GM23338 (cell line): ENCODE measurements at places on chromosomes 1 and 21.

- DNase-seq, result no peak
- 0 out of 2 replicates have a peak, but pooled peaks cover 3% of the 10 kb centered on the region for H3K4me1 ChIP-seq
- no peak overlapping the region for H3K27ac ChIP-seq
- H3K4me3 ChIP-seq, result peak overlapping the region; percentile 85; the same call in 1 of the 2 replicates
These were observed 803 bp upstream of the RHBG start for GRCh38 chr1:156368157-156368658.

- no peak overlapping the region for H3K27ac ChIP-seq
- peaks cover 30% of the 10 kb centered on the region for H3K4me1 ChIP-seq
- H3K4me3 ChIP-seq, result no peak overlapping the region
- H3K36me3 ChIP-seq, result no peaks in the 10 kb centered on the region
These were observed 369.7 kb downstream of the RRAGC start for GRCh38 chr1:38489844-38490270.

DNA sequence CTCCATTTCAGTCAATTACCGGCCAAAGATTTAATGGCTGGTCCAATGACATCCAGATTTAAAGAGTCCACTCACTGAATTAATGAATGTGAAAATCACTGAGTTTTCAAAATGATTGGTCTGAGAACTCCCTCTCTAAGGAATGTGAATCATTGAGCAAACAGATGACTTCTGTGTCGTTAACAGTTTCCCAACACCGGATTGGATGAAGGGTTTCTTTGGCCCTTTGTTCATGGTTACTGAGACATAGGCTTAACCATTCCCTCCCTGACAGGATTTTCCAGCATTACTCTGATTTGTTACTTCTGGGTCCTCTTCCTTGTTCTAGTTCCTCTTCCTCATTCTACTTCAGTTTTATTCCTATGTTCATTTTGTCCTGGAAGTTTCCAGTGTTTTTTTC lies 1.5 kb upstream of the CLDN17 start:
- H3K27me3 ChIP-seq, result no peaks in the 10 kb centered on the region
- no peak for DNase-seq

DNA sequence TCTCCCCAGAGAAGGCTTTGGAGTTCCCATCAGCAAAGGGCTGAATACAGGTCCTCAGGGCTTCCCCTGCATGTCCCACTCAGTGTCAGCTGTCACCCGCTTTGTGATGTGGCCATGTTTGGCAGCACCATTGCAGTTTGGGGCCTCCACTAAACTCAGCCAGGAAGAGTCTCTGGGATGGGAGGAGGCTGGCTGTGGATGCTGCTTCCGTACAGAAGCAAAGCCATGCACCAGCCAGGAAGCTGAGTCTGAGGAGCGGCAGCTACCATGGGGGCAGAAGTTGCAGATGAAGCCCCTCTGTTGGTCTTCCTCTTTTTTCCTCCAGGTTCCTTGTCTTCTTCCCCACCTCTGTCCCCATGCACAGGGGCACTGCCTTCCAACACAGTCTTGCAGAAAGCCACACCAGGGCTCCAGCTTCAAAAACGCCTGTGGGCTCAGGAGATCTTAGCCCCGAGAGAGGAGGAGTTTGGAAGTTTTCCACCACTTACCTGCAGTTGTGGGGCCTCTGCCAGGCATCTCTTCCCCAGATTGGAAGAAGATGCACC lies 416.8 kb downstream of the NPHP4 start:
- peak; percentile 1 for DNase-seq
- no peaks in the 10 kb centered on the region for H3K27me3 ChIP-seq
- H3K4me3 ChIP-seq, result no peak overlapping the region
- peaks cover 4% of the 10 kb centered on the region; the same call in 1 of the 2 replicates for H3K36me3 ChIP-seq

GRCh38 chr1:242228991-242229390 lies 230.1 kb upstream of the MAP1LC3C start:
- no peaks in the 10 kb centered on the region for H3K27me3 ChIP-seq
- no peak for DNase-seq
- H3K36me3 ChIP-seq, result no peaks in the 10 kb centered on the region
- no peak overlapping the region for H3K27ac ChIP-seq
- H3K4me1 ChIP-seq, result peaks cover 9% of the 10 kb centered on the region
- no peak overlapping the region for H3K4me3 ChIP-seq

GRCh38 chr1:203835476-203835875 lies 25.9 kb upstream of the SNRPE start:
- H3K27ac ChIP-seq, result no peak overlapping the region
- H3K36me3 ChIP-seq, result peaks cover 78% of the 10 kb centered on the region
- no peak for DNase-seq
- no peaks in the 10 kb centered on the region for H3K4me1 ChIP-seq
- no peaks in the 10 kb centered on the region for H3K27me3 ChIP-seq

DNA sequence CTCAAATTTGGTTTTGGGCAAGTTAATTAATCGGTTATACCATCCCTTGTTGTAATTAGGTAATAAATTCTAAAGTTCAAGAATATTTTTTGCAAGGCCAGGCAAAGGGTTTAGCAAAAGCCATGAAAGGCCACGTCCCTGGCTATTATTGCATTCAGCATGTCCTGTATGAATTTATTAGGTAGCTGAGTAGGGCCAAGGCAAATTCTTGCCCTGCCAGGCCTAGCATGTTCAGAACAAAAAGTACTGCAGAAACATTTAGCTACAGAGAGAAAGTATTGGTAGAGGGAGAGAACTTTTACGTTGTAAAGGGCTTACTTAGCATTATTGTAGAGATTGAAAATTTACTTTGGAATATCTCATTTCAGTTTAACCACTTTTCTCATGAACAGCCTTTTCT lies 94.4 kb downstream of the PATJ start:
- H3K4me3 ChIP-seq, result no peak overlapping the region
- DNase-seq, result no peak
- no peak overlapping the region for H3K27ac ChIP-seq
- H3K4me1 ChIP-seq, result no peaks in the 10 kb centered on the region

- DNase-seq, result no peak
- no peak overlapping the region for H3K4me3 ChIP-seq
- H3K36me3 ChIP-seq, result no peaks in the 10 kb centered on the region
- H3K4me1 ChIP-seq, result peaks cover 16% of the 10 kb centered on the region
- no peak overlapping the region for H3K27ac ChIP-seq
These were observed 6.5 kb downstream of the WLS start for GRCh38 chr1:68225781-68226180.

DNA sequence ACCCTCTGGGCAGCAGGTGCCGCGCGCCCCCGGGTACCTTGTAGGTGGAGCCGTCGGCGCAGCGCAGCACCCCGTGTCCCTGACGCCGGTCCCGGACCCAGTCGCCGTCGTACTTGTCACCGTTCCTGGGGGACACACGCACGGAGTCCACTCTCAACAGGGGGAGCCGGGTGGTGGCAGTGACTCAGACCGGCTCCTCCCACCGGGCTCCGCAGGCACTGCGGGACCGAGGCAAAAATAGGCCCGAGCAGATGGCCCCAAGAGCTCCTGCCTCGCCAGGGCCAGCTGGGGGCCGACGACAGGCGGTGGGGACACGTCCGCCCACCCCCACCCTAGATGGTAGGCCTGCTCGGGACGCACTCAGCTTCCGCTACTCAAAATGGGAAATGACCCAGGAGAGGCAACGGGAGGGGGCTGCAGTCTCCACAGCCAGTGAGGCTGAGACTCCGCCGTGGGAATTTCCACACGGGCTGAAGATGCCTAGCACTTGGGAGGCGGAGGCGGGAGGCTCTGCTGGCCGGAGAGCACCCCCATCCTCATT lies 6.3 kb downstream of the MORN1 start:
- H3K36me3 ChIP-seq, result no peaks in the 10 kb centered on the region
- H3K4me1 ChIP-seq, result no peaks in the 10 kb centered on the region
- DNase-seq, result peak; percentile 32
- H3K27me3 ChIP-seq, result no peaks in the 10 kb centered on the region
- H3K4me3 ChIP-seq, result no peak overlapping the region
- H3K27ac ChIP-seq, result no peak overlapping the region

DNA sequence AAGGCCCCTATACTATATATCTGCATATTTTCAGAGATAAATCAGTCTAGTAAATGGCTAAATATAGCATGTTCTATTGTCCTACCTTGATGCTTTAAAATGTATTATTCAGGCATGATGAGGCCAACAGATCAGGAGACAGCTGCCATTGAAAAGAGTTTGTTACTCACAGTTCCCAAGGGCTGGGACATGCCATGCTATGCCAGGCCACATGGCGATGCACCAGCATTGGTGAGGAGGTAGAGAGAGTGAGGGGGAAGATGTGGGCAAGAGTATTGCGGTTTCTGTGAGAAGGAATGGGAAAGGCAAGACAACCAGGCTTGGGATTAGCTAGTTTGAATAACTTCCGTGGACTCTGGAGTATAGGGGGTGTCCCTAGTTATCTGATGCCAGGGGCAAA lies 316.5 kb downstream of the DISC1 start:
- no peak overlapping the region for H3K27ac ChIP-seq
- no peak overlapping the region for H3K4me3 ChIP-seq
- no peaks in the 10 kb centered on the region for H3K36me3 ChIP-seq
- no peaks in the 10 kb centered on the region; the same call in 1 of the 2 replicates for H3K4me1 ChIP-seq
- DNase-seq, result no peak

- H3K4me3 ChIP-seq, result no peak overlapping the region
- H3K27ac ChIP-seq, result no peak overlapping the region
- no peaks in the 10 kb centered on the region for H3K27me3 ChIP-seq
- H3K4me1 ChIP-seq, result no peaks in the 10 kb centered on the region
- no peak for DNase-seq
These were observed 90.5 kb downstream of the SELENOF start for GRCh38 chr1:86823386-86823785.

DNA sequence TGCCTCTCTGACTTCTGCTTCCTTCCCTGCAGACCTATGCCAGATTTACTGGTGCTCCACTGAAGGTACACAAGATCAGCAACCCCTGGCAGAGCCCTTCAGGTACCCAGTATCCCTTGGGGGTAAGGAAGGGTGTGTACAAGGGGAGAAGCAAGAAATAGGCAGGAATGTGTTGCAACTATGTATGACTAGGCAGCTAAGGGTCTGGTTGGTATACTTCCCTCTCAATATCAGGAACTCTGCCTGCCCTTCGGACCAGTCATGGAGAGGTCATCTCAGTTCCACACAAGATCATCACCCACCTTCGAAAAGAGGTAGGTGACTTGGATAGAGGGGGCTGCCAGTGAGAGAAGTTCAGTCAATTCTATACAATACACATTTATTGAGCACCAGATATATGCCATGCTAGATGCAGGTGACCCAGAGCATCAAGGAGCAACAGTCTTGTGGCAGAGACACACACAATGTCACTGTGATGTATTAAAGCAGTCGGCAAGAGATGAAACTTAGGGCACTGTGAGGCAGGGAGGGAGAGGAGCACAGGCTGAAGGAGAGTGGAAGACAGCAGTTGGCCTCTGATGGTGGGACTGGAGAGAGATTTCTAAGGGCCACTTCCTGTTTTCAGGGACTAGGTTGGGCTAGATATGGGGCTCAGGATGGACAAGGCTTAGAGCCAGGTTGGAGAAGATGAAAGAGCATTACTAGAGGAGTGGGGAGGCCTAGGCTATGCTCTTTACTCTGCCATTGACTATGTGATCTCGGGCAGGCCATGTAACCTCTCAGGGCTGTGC lies 2.0 kb downstream of the MTX1 start:
- DNase-seq, result no peak
- H3K27ac ChIP-seq, result no peak overlapping the region
- peaks cover 6% of the 10 kb centered on the region; the same call in 1 of the 2 replicates for H3K27me3 ChIP-seq
- 0 out of 2 replicates have a peak overlapping the region, but pooled peaks have one; percentile 99 for H3K4me3 ChIP-seq
- peaks cover 21% of the 10 kb centered on the region for H3K4me1 ChIP-seq

GRCh38 chr1:58727364-58727763 lies 27.5 kb upstream of the MYSM1 start:
- no peak overlapping the region for H3K4me3 ChIP-seq
- no peak for DNase-seq
- no peaks in the 10 kb centered on the region for H3K4me1 ChIP-seq

- no peak for DNase-seq
- H3K27me3 ChIP-seq, result no peaks in the 10 kb centered on the region
- no peaks in the 10 kb centered on the region for H3K36me3 ChIP-seq
- no peak overlapping the region for H3K4me3 ChIP-seq
- H3K27ac ChIP-seq, result no peak overlapping the region
- H3K4me1 ChIP-seq, result peaks cover 14% of the 10 kb centered on the region; the same call in 1 of the 2 replicates
These were observed 28.5 kb upstream of the PLXNA2 start for GRCh38 chr1:208272713-208273112.

GRCh38 chr1:205407970-205408369 lies 13.9 kb downstream of the LEMD1 start:
- no peak overlapping the region for H3K4me3 ChIP-seq
- DNase-seq, result no peak
- 0 out of 2 replicates have a peak, but pooled peaks cover 10% of the 10 kb centered on the region for H3K4me1 ChIP-seq
- no peak overlapping the region for H3K27ac ChIP-seq
- 0 out of 2 replicates have a peak, but pooled peaks cover 4% of the 10 kb centered on the region for H3K36me3 ChIP-seq

GRCh38 chr1:53323316-53323715 lies 4.6 kb downstream of the LRP8 start:
- H3K27ac ChIP-seq, result no peak overlapping the region
- peaks cover 11% of the 10 kb centered on the region for H3K4me1 ChIP-seq
- peaks cover 17% of the 10 kb centered on the region for H3K36me3 ChIP-seq
- DNase-seq, result no peak
- no peak overlapping the region for H3K4me3 ChIP-seq
- no peaks in the 10 kb centered on the region for H3K27me3 ChIP-seq

DNA sequence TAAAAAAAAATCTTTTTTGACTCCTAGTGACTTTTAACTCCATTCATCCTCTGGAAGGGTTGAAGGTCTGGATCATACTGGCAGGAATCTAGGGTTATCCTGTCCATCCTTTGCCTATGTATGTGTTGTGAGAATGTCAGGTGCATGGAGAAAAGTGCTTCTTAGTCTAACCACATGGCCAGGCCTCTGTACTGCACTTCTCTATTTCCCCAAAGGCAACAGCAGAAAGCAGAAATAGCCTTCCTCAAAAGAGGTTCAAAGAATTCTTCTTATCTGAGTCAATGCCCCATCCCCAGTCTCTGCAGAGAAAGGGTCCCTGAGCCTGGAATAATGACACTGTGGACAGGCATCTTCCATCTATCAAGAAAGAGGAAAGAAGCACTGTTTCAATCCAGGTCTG lies 85.7 kb upstream of the CD34 start:
- H3K27ac ChIP-seq, result no peak overlapping the region
- no peaks in the 10 kb centered on the region for H3K27me3 ChIP-seq
- no peak for DNase-seq

- H3K4me1 ChIP-seq, result peaks cover 52% of the 10 kb centered on the region
- DNase-seq, result peak; percentile 38
- H3K27me3 ChIP-seq, result no peaks in the 10 kb centered on the region
- H3K27ac ChIP-seq, result peak overlapping the region; percentile 83
- no peaks in the 10 kb centered on the region for H3K36me3 ChIP-seq
These were observed 200.3 kb upstream of the SGIP1 start for GRCh38 chr1:66333466-66334199.

GRCh38 chr1:84253891-84254290 lies 47.6 kb upstream of the SAMD13 start:
- H3K4me3 ChIP-seq, result no peak overlapping the region
- H3K4me1 ChIP-seq, result peaks cover 8% of the 10 kb centered on the region; the same call in 1 of the 2 replicates
- no peak for DNase-seq
- no peaks in the 10 kb centered on the region for H3K27me3 ChIP-seq

- no peak for DNase-seq
- no peak overlapping the region for H3K4me3 ChIP-seq
- no peaks in the 10 kb centered on the region for H3K27me3 ChIP-seq
- H3K4me1 ChIP-seq, result no peaks in the 10 kb centered on the region
- no peak overlapping the region for H3K27ac ChIP-seq
- H3K36me3 ChIP-seq, result no peaks in the 10 kb centered on the region
These were observed 607.8 kb downstream of the NCAM2 start for GRCh38 chr21:21606041-21606440.
